ENCODE measurements at places on chromosomes 2 and 18. TPM values are rescaled to one million over a fixed set of nuclear protein-coding genes. Genes with fewer than 3 reads are reported as not detected.

LRRC30 gene
- total RNA-seq = not detected

SPC25 gene
- total RNA-seq = 0.33 TPM

CREG2 gene
- total RNA-seq = under 0.01 TPM

RAB17 gene
- total RNA-seq = 7.2 TPM

TTN gene
- 0.38 TPM for total RNA-seq

IL1F10 gene
- not detected for total RNA-seq

CTDP1 gene
- total RNA-seq = 23.5 TPM

CCDC148 gene
- total RNA-seq = 2.1 TPM

GRCh38 chr18:24766376-24766775 lies 305.9 kb downstream of the HRH4 start:
- DNase-seq = peak; percentile 54

- no peak for DNase-seq
Measured at GRCh38 chr2:166360426-166360825, 15.3 kb downstream of the SCN9A start.

GRCh38 chr2:66521291-66521922 lies 86.5 kb downstream of the MEIS1 start:
- DNase-seq = no peak

DNA sequence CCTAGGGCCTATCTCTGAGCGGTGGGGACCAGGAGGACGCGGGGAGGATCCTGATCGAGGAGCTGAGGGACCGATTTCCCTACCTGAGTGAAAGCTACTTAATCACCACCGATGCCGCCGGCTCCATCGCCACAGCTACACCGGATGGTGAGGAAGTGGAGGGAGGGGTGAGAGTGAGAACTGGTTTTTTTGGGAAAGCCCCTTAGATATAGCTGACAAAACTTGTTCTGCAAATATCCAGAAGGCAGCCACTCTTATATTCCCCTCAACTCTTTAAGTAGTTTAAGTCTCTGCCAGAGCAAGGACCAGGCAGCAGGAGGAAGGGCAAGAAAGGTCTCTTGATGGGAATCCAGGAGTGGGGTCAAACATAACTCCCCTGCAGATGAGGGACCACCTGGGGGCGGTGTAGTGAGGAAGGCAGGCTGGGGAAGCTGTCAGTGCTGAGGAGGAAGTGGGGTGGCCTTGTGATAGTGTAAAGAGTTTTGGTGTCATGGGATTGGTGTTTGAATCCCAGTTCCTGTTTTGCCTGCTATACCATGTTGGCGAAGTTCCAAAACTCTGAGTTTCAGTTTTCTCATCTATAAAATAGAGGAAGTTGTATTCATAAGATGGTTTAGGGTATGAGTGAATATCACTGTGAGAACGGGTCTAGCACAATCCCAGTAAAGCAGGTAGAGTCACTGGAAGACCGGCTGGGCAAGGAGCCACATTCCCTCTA lies 3.4 kb downstream of the NAGK start:
- peak; percentile 40 for DNase-seq

DNA sequence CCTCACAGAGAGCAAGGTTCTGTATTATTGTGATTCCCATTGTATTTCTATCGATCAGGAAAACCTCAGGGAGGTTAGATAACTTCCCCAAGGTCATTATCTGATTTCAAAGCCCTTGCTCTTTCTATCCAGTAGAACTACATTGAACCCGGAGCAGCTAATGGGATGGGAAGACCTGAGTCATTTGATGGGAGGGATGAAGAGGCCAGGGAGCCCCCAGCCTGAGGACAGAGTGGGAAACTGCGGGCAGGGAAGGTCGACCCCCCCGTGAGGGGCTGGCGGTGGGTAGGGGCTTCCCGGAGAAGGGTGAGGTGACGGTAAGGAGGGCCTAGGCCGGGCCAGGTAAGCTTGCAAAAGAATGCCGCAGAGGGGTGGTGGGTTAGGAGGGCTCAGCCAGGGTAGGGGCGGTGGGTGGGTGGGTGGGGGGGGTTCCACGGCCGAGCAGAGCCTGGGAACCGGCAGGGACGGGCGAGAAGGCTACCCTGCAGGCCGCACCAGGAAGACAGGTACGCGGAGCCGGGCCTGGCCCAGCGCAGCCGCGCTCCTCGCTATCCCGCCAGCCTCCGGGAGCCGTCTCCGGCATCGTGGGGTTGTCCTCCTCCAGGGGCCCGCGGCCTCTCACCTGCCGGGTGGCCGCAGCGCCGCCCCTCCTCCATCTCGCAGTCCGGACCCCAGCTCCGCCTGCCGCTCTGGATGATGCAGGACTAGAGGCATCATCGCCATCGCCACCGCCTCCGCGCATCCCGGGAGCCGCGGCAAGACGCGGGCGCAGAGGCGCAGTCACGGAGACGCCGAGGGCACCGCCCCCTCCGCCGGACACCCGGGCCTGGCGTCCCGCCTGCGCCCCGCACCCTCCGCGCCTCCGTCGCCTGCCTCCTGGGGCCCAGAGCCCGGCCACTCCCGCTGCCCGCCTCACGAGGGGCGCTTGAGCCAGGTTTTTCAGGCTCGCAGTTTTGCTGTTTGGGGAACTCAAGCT lies at the start of gene GPR75:
TSS of gene GPR75 (minus strand) at position 762 of the 976 bp plus-strand sequence. CDS start 5,211 bp downstream, outside the sequence.
- peak; percentile 37 for DNase-seq

GRCh38 chr2:190478572-190479195 lies 55.8 kb downstream of the NEMP2 start:
- DNase-seq = no peak

DNA sequence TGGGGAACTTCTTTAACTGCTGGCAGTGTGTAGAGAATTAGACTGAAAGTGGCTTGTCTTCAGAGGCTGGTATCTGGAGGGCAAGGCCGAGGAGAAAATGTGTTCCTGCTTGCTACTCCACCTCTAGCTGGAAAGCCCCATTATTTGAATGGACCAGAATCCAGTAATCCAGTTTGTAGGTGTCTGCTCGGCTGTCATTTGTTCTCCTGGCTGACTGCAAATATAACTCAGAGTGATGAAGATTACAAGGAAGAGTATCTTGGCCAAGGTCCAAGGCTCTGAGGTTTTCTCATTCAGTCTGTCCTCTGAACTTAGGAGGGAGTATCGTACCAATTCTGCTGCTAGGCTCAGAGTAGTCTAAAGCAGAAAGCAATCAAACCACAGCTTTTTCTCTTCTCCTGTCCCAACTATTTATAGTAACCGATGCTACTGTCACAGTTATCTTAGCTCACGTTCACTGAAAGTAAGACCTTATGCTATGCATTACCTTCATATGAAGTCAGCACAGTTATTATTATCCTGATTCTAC lies 228.6 kb downstream of the SETBP1 start:
- DNase-seq = peak; percentile 65

- DNase-seq = no peak
Measured at GRCh38 chr2:224870341-224870740, 154.2 kb upstream of the CCDC195 start.

DNA sequence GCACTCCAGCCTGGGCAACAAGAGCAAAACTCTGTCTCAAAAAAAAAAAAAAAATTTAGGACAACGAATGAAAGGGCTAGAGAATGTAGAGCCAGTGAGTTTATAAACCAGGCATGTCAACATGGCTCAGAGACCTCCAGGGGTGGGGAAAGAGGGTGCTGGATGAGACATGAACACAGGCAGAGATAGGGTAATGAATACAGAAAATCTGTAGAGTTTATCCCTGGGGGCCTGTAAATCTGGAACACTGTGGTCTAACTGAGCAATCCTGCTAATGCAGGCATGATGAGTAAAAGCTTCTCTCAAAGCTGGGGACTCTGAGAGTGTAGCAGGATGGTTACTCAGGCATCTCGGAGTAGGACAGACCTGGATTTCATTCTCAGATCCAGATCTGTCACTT lies 59.2 kb upstream of the IGFBP2 start:
- DNase-seq = no peak

GRCh38 chr18:58258692-58259342 lies 214.8 kb downstream of the NEDD4L start:
- DNase-seq = no peak

- DNase-seq = no peak
Measured at GRCh38 chr2:149816756-149817551, 229.4 kb upstream of the MMADHC start.

- peak; percentile 94 for DNase-seq
Measured at GRCh38 chr2:12534646-12535263, 182.0 kb upstream of the TRIB2 start.

DNA sequence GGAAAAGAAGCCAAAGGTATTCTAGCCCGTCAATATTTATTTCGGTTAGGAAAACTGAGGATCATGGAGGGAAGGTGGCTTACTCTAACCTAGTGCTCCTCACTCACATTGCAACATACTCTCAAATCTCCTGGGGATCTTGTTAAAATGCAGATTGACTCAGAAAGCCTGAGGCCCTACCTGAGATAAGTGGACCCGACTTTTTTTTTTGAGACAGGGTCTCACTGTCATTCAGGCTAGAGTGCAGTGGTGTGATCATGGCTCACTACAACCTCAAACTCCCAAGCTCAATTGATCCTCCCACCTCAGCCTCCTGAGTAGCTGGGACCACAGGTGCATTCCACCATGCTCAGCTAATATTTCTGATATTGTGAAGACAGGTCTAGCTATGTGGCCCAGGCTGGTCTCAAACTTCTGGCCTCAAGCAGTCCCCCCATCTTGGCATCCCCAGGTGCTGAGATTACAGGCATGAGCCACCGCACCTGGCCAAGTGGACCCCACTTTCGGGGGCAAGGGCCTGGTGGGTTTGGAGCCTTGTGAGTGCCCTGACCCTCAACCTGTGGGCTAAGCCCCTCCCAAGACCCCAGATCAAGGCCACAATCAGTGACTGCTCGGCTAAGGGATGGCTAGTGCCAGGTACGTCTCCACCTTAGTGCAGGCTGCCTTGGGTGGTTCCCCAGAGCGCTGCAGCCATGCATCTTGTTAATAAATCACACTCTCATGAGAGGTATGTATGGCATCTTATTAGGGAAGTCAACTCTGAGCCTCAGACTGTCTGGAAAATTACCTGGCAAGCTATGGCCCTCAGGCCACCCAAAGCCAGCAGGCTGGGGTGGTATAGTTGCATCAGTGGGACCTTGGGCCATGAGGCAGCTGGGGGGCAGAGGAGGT lies 1.1 kb upstream of the NEURL3 start:
- DNase-seq = no peak

- no peak for DNase-seq
Measured at GRCh38 chr18:75483662-75484061, 56.2 kb upstream of the SMIM21 start.

DNA sequence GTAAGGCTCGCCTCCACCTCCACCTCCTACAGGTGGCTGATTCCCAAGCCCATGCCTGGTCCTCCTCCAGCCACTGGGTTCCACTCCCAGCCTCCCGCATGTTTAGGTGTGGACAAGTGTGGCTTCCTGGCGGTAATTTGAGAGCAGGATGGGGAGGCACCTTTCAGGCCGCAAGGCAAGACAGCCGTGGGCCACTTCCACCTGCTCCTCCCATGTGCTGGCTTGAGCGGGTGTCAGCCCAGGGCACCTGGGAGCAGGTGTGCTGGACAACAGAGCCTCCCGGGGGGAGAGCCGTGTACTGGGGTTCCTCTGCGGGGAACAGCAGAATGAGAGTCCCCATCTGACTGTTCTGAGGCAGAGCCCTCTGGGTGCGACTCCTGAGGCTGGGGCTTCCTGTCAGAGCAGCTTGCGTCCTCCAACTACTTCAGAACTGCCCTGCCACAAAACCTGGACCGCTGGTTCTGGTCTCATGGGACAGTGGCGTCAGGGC lies 83.9 kb downstream of the TPO start:
- no peak for DNase-seq

DNA sequence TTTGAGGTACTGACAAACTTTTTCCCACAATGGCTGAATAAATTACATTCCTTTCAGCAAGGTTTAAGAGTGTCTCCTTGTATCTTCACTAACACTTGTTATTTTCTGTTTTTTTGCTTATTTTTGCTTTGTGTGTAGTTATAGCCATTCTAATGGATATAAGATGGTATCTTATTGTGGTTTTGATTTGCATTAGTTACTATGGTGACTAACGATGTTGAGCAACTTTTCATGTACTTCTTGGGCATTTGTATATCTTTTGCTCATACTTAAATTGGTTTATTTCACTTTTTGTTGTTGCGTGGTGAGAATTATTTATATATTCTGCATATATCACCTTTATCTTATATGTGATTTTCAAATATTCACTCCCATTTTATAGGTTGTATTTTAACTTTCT lies 79.9 kb upstream of the FSIP2 start:
- peak; percentile 18 for DNase-seq

DNA sequence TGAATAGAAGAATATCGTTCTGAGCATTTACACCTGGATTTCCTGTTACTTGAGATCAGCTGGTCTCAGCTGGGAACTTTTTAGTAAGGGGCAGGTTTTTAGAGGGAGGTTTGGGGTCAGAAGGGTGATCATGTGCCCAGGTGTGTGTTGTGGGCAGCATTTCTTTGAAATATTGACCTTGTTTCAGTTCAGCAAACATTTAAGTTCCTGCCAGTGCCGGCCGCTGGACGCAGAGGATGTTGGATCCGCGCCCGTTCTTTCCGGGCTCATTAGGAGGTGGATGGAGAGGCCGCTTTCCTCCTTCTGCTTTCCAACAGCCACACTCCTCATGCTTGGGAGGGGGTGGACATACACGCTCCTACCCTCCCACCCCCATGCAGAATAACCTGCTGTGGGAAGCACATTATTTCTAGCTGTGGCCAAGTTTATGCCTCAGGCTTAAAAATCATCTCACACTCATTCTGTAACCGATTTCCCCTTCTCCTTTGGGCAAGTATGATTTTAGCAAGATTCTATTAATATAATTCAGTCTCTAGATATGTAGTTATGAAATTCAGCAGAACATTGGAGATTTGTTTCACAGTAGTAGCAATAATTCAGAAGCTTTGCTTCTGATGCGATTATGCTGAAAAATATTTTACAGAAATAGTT lies 131.4 kb downstream of the ZNF236 start:
- DNase-seq = no peak

DNA sequence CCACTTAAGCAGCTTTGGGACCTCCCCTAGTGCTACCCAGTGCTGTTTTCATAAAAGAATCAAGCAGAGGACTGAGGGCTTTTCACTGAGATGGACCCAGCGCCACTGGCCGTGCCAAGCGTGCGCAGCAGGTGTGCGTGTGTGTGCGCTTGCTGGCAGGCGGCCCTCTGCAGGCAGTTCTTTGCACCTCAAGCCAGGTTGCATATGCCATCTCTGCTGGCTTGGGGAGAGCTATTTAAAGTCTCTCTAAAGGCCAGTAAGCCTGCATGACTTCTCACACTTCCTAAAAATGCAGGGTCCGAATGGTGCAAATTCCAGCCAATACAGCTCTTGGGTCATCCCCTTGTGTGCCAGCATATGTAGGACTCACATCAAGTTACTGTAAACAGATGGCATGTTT lies 255.5 kb downstream of the RNF152 start:
- DNase-seq = no peak

GRCh38 chr2:8662239-8662879 lies 19.5 kb upstream of the ID2 start:
- peak; percentile 59 for DNase-seq

Data from mammary epithelial cell (primary cell).